ENCODE measurements at places on chromosomes 7 and 10.

DNA sequence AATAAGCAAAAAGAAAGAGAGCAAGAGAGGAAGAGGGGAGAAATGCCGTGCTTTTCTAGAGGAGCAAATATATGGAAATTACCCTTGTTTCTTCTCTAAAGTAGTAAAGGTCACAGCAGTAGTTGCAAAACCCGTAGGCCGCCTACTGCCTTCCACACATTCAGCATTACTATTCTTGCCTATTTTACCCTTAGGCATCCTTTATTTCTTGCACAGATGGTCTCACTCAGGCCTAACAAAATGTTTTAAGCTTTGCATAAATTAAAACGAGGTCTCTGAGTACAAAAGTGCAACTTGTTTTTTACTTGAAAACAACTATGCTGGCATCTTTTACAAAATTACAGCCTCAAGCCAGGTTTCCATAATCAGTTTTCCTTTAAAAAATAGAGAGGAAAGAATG is 644.6 kb downstream of the AUTS2 start:
- no peak for DNase-seq

- DNase-seq: no peak
Observed at GRCh38 chr7:106514881-106515280, 146.1 kb downstream of the CCDC71L start.

GRCh38 chr7:118352867-118353453 is 128.5 kb downstream of the ANKRD7 start:
- DNase-seq: no peak

DNA sequence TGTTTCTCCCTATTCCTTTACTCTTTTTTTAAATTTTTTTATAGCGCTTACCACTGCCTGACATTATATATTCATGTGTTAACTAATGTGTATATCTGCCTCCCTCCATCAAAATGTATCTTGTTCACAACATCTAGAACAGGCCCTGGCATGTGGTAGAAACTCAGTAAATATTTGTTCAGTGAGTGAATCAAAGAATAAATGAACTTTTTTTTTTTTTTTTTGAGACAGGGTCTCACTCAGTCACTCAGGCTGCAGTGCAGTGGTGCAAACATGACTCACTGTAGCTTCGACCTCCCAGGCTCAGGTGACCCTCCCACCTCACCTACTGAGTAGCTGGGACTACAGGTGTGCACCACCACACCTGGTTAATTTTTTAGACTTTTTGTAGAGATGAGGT is 7.5 kb upstream of the CALD1 start:
- no peak for DNase-seq

- DNase-seq: peak; percentile 44
Observed at GRCh38 chr10:97701438-97702069, 12.0 kb upstream of the MARVELD1 start.

GRCh38 chr10:57188846-57189245 is 827.8 kb upstream of the ZWINT start:
- no peak for DNase-seq

DNA sequence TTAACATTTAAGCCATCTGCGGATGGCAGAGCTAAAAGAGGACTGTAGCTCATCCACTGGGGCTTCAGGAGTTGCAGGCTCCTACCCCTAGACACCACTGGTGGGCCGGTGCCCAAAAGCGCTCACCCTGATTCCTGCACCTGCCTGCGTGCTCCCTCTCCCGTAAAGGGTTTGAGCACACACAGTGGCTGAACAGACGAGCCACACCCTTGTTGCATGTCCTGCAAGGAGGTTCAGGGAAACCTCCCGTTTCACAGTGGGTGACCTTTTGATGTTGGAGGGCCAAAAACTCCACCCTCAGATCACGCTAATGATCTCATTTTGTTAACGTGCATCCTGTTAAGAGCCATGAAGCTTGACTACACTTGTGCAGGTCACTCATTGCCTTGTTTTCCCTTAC is 37.9 kb downstream of the SYPL1 start:
- no peak for DNase-seq

DNA sequence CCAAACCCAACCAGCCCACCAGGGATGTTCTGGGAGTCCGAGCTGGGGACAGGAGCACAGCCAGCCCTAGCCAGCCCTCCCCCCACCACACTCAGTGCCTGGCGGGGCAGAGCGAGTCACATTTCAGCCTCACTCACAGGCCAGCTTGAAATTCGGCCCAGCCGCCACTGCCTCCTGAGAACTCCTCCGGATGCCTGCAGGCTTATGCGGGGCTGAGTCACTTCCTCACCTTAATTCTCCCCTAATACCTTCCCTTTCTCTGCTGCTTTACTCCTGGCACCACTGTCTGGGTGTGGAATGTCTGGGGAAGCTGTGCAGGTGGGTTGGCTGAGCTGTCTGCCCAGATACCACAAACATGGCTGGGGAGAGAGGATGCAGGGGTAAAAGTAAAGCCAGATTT is 22.6 kb upstream of the DLG5 start:
- no peak for DNase-seq

GRCh38 chr7:12794722-12795302 is 107.4 kb downstream of the ARL4A start:
- no peak for DNase-seq

DNA sequence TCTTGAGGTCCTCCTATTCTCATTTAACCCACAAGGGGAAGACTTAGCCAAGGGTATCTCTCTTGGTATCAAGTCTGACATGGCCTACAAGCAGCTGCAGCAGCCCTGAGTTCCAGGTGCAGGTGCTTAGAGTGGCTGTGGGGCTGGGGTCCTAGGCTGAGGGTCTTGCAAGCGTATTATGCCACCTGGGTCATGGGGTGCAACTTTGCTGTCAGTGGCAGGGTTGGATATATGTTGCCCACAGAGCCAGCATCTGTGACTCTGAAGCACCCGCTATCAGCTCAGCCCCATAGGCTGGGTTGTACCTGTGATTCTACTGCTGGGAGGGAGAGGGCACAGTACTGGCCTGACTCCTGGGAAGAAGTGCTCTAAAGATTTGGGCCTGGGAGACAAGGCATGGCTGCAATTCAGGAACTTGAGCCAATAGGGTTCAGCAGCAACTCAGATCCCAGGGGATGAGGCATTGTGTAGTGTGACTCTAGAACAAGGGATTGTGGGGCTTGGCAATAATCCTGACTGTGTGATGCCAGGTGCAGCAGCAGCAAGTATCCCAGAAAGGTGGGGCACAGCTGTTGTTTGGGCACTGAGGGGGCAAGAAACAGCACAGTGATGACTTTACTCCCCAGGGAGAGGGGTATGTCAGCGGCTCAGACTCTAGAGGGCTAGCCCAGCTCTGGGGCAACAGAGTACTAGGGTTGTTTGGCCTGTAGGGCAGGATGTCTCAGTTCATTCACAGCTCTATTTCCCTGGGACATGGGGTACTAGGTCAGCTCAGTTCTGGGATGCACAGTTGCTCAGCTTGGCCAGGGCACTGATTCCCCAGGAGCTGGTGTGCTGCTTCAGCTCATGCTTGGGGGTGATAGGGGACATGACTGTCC is 41.4 kb downstream of the NEURL1 start:
- no peak for DNase-seq

DNA sequence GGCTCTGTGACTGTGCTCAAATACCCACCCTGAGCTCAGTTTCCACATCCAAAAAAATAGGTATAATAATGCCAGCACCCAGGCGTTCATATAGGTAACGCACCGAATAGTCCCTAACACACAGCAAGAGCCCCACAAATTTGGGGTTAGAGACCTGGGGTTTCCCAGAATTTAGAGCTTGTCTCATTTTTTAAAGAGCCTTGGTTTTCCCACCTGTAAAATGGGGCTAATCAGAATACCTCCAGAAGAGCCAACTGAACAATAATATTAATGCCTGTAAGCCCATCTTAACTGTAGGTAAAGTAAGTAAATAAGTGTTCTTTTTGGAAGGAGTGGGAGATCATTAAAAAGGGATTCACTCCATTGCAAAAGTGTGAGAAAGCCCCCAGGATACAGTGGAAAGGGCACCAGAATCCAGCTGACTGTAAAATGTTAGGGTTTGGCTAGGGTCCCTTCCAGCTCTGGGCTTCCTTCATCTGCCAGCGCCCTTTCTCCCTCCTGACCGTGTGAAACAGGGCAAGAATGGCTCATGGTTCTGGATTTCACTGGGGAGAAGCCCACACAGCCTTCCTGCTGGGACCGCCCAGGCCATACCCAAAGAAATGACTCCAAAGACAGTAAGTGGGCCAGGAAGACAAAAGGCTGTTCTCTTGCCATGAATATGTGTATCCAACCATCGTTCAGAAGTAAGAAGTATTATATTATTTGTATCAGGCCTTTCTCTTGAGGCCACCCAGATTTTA is 2.1 kb downstream of the MTURN start:
- DNase-seq: no peak

GRCh38 chr10:104300736-104301292 is 31.8 kb downstream of the GSTO2 start:
- no peak for DNase-seq

- DNase-seq: no peak
Observed at GRCh38 chr10:5575482-5576153, 50.9 kb downstream of the CALML3 start.

GRCh38 chr7:22651534-22652243 is 75.3 kb upstream of the IL6 start:
- no peak for DNase-seq

- no peak for DNase-seq
Observed at GRCh38 chr7:87837597-87837996, 38.6 kb downstream of the SLC25A40 start.

DNA sequence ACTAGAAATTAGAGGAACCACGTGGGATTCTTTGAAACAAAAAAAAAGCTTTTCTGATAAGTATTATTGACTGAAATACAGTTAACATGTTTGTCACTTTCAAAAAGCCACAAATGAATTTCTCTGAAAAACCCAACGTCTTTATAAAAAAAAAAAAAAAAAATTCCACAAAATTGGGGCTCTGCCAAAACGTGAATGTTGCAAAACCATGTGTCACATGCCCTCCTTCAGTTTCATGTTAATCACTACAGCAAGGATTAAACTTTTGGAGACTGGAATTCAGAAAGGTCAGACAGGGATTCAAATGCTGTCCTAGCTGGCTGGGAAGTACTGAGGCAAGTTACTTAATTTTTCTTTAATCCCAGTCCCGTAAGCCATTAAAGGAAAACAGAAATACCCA is 278.0 kb upstream of the KLF14 start:
- DNase-seq: no peak

- peak; percentile 4 for DNase-seq
Observed at GRCh38 chr10:133100706-133101415, 13.1 kb downstream of the ADGRA1 start.

DNA sequence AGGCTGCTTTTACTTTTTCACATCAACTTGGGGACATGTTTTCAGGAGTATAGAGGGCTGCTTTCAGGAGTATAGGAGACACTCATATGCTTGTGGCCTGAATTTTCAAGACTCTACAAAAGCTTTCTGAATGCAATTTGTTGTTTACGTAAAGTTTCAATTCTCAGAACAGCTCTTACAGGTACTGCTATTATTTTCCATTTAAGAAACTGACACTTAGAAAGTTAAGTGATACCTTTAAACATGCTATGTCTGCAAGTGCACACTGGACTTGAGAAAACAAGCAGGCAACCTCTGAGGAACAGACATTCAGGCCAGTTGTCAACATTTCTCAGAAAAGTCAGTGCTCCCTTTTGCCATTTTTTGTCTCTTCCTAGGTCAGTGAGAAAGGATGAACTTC is 70.0 kb upstream of the PHYHIPL start:
- DNase-seq: no peak

- DNase-seq: no peak
Observed at GRCh38 chr7:75798770-75799169, 14.8 kb downstream of the CCL24 start.

DNA sequence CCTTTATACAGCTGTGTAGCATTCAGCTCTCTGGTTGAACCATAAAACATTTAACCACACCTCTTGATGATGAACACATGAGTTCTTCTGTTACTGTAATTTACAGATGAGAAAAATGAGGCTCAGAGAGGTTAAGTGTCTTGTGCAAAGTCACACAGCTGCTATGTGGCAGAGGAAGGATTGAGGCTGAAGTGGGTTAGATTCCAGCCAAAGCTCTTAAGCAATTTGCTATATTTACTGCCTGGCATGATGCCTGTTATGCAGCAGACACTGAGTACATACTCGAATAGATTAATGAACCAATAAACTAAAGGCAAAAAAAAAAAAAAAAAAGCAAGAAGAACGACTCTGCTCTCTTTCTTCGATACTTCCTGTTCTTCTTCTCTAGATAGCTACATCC is 35.7 kb downstream of the GFRA1 start:
- DNase-seq: no peak
